ENCODE measurements at places on chromosomes 5 and 9.

DNA sequence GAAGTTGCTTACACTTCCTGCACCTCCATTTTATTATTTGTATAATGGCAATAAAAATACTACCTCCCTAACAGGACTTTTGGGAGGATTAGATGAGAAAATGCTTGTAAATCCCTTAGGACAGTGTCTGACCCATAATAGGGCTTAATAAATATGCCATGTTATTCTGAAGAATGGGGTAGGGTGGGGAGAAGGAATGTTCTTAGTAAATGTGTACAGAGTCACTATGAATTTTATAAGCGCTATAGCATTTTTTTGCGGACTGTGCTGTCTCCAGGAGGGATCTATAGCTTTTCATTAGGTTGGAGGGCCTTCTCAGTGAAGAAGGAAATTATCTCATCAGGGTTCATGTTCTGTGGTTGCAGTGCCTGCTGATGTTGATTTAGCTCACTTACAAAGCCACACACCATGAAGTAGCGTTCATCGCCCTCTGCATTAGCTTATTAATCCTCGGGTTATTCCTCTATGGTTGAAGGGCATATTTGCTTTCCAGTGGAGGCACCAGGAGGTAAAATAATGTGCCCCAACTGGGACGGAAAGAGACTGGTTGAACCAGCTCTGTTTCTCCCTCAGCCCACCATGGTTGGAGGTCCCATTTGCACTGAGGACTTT lies 497.1 kb downstream of the ARHGEF28 start:
- H3K27ac ChIP-seq = no peak overlapping the region
- no peaks in the 10 kb centered on the region for H3K4me1 ChIP-seq
- DNase-seq = no peak
- H3K27me3 ChIP-seq = peaks cover 10% of the 10 kb centered on the region
- no peaks in the 10 kb centered on the region for H3K36me3 ChIP-seq

- H3K27me3 ChIP-seq = no peaks in the 10 kb centered on the region
- no peak overlapping the region for H3K4me3 ChIP-seq
- H3K4me1 ChIP-seq = no peaks in the 10 kb centered on the region
- no peak for DNase-seq
- H3K27ac ChIP-seq = no peak overlapping the region
These were observed 1.8 kb downstream of the SGCD start for GRCh38 chr5:156328766-156329165.

GRCh38 chr9:107740088-107740980 lies 250.8 kb upstream of the KLF4 start:
- no peak for DNase-seq
- H3K4me1 ChIP-seq = no peaks in the 10 kb centered on the region
- no peaks in the 10 kb centered on the region for H3K36me3 ChIP-seq

GRCh38 chr5:31449962-31450361 lies 81.9 kb downstream of the DROSHA start:
- H3K27me3 ChIP-seq = no peaks in the 10 kb centered on the region
- peaks cover 69% of the 10 kb centered on the region for H3K36me3 ChIP-seq
- H3K4me1 ChIP-seq = peaks cover 3% of the 10 kb centered on the region
- H3K4me3 ChIP-seq = no peak overlapping the region
- no peak overlapping the region for H3K27ac ChIP-seq
- DNase-seq = no peak

- no peak for DNase-seq
- H3K27me3 ChIP-seq = peaks cover 23% of the 10 kb centered on the region
- no peaks in the 10 kb centered on the region for H3K4me1 ChIP-seq
- no peak overlapping the region for H3K27ac ChIP-seq
These were observed 144.2 kb upstream of the EPB41L4A start for GRCh38 chr5:112563169-112563826.

GRCh38 chr5:151238303-151238741 lies 14.4 kb upstream of the CCDC69 start:
- H3K4me1 ChIP-seq = peaks cover 95% of the 10 kb centered on the region
- H3K36me3 ChIP-seq = no peaks in the 10 kb centered on the region
- DNase-seq = peak; percentile 74
- peak overlapping the region; percentile 91 for H3K27ac ChIP-seq

GRCh38 chr9:123556464-123557435 lies 200.8 kb downstream of the CRB2 start:
- H3K4me3 ChIP-seq = no peak overlapping the region
- peaks cover 30% of the 10 kb centered on the region for H3K36me3 ChIP-seq
- H3K27ac ChIP-seq = peak overlapping the region; percentile 60

DNA sequence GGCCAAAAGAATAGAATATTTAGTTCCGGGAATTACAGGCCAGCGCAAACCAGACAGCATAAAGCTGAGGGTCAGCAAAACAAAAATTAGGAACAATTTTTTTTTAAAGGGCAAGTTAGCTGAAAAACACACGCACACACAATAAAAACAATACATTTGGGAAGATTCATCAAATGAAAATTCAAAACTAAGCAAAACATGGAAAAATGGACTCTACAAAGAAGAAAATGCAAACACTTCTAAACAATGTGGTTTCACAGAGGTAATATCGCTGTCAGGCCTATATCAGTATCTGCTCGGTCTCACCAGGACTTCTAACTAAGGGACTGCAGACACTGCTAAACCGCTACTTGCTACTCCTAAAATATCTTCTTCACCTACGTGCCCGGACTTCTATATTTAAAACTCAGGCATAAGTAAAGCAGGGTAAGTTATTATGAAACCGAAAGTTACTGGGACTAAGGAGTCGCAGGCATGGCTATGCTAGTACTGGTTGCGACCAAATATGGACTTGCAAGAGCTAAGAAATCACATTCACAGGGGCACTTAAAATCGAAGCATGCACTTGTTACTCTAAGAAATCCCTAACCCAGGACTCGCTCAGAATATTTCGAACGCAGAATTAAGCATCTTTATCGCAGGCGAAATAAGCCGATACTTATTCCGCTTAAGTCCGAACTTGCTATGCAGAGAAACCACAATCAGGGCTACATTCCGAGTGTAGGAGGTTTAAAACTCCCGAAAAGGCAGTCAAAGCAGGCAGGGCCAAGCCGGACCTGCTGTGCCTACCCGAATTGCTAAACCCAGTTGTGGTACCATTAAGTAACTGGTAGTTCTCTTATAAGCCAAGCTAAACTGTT lies 2.3 kb downstream of the ANXA2R start:
- H3K27me3 ChIP-seq = no peaks in the 10 kb centered on the region
- DNase-seq = peak; percentile 53
- H3K4me3 ChIP-seq = peak overlapping the region; percentile 80
- H3K36me3 ChIP-seq = no peaks in the 10 kb centered on the region
- H3K4me1 ChIP-seq = peaks cover 31% of the 10 kb centered on the region
- H3K27ac ChIP-seq = peak overlapping the region; percentile 97

GRCh38 chr5:136656811-136657210 lies 291.5 kb upstream of the TRPC7 start:
- no peaks in the 10 kb centered on the region for H3K27me3 ChIP-seq
- H3K36me3 ChIP-seq = no peaks in the 10 kb centered on the region
- H3K4me1 ChIP-seq = no peaks in the 10 kb centered on the region
- DNase-seq = no peak
- H3K27ac ChIP-seq = no peak overlapping the region
- no peak overlapping the region for H3K4me3 ChIP-seq

GRCh38 chr9:135985459-135985774 lies 24.2 kb upstream of the UBAC1 start:
- no peak overlapping the region for H3K4me3 ChIP-seq
- H3K27me3 ChIP-seq = peaks cover 6% of the 10 kb centered on the region
- DNase-seq = no peak
- no peak overlapping the region for H3K27ac ChIP-seq

All from naive B cell (primary cell).